ENCODE measurements at places on chromosomes 11 and 22.

- DNase-seq = no peak
Measured at GRCh38 chr11:109606256-109606655, 184.3 kb downstream of the C11orf87 start.

- no peak for DNase-seq
Measured at GRCh38 chr11:18956630-18957029, 17.4 kb upstream of the MRGPRX1 start.

GRCh38 chr11:2474059-2474901 is 29.5 kb downstream of the KCNQ1 start:
- DNase-seq = no peak

GRCh38 chr11:1780700-1781592 is 17.2 kb upstream of the CTSD start:
- DNase-seq = no peak

GRCh38 chr11:27124514-27125264 is 84.1 kb downstream of the BBOX1 start:
- peak; percentile 56 for DNase-seq

DNA sequence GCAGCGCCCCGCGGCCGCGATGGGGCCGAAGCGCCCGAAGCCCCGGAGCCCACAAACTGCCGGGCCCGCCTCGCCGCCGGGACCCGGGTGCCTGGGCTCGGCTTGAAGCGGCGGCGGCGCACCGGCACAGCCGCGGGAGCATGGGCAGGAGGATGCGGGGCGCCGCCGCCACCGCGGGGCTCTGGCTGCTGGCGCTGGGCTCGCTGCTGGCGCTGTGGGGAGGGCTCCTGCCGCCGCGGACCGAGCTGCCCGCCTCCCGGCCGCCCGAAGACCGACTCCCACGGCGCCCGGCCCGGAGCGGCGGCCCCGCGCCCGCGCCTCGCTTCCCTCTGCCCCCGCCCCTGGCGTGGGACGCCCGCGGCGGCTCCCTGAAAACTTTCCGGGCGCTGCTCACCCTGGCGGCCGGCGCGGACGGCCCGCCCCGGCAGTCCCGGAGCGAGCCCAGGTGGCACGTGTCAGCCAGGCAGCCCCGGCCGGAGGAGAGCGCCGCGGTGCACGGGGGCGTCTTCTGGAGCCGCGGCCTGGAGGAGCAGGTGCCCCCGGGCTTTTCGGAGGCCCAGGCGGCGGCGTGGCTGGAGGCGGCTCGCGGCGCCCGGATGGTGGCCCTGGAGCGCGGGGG is 346 bp downstream of the FJX1 start:
- DNase-seq = peak; percentile 41

GRCh38 chr22:50548921-50549790 is 3.5 kb downstream of the KLHDC7B start:
- DNase-seq = no peak

DNA sequence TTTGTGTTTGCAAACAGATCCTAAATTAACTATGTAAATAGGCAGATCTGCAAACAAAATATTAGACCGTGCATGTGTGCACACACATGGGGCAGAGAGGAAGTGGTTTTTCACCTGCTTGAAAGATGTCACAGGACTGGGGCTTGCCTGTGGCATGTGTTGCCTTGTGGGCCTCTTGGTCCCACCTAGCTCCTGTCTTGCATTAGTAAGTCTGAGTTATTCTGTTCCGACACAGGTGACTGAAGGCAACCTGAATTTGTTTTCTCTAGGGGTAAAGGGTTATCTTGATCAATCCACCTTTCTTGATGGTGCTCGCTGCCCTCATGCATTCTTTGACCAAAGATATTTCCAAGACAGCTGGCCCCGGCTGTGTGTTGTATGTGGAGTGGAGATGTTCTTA is 667.5 kb downstream of the NTM start:
- DNase-seq = no peak

DNA sequence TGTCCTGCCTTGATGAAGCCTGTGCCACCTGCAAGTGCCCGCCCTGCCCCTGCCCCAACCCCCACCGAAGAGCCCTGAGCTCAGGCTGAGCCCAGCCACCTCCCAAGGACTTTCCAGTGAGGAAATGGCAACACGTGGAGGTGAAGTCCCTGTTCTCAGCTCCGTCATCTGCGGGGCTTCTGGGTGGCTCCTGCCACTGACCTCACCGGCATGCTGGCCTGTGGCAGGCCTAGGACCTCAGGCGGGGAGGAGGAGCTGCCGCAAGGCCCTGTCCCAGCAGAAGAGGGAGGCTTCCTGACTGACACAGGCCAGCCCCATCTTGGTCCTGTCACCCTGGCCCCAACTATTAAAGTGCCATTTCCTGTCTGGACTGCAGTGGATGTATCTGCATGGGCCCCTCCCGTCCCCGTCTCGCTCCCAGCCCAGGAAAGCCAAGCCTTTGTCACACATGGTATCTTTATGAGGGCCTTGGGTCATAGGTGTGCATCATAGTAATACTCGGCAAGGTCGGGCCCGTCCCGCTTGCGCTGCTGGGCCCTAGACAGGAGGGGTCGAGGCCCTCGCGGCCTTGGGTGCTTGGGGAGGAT is 882 bp downstream of the FREY1 start:
- DNase-seq = no peak

- no peak for DNase-seq
Measured at GRCh38 chr11:22903782-22904181, 43.5 kb upstream of the CCDC179 start.

DNA sequence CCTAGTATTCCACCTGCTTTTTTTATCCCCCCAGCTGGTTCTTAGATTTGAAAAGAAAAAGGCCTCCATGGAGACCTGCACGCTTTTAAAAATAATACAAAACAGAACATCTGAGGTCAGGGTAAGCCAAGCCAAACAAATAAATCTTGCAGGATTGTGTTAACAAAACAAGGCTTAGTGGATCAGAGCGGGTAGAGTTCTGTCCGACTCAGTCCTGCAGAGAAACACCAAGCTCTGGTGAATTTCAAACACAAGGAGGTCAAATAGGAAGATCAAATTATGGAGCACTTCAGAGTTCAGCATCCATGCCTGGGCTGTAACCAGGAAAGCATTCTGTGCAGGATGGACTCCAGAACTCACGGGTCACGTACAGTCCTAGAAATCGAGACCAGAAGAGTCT is 86.9 kb downstream of the SYN3 start:
- no peak for DNase-seq

- peak; percentile 36 for DNase-seq
Measured at GRCh38 chr11:48210052-48210451, 6.6 kb upstream of the OR4B1 start.

GRCh38 chr11:94638301-94638901 is 71.2 kb downstream of the PIWIL4 start:
- DNase-seq = peak; percentile 6

- DNase-seq = peak; percentile 46
Measured at GRCh38 chr22:28230671-28231070, 311.6 kb upstream of the PITPNB start.

DNA sequence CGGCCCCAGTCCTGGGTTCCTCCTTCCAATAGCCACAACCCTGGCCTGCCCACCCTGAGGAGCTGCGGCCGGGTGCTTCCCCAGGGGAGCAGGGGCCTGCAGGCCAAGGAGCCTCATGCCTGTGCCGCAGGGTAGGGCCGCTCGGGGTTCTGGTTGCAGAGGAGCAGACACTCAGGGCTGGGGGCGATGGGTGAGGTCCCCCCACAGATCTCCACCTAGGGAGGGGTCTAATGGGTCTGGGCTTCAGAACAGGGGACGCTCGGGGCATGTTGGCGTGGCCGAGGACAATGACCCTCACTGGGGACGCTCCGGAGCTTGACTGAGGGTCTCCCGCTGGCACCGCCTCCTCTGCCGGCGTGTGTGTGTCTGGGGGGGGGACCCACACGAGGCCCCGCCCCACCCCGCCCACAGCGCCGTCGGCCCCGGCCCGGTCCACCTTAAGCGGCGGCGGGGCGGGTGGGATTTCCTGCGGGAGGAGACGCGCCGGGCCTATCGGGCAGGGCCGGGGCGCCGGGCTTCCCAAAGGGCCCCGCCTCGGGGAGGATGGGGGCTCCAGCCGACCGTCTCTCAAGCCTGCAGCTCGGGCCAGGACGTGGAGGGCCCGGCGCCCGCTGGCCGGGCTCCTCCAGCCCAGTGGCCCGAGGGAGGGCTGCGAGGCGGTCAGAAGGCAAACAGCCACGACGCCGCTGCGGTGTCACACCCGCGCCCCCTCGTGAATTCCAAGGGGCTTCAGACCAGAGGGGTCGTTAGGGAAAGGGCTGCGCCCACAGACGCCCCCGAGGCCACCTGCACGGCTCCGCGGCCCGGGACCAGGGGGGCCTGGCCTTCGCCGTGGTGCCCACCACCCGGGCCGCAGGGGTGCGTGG is 640 bp upstream of the ZDHHC8 start:
- peak; percentile 87 for DNase-seq

GRCh38 chr11:96026310-96026709 is 102.4 kb upstream of the MTMR2 start:
- no peak for DNase-seq

DNA sequence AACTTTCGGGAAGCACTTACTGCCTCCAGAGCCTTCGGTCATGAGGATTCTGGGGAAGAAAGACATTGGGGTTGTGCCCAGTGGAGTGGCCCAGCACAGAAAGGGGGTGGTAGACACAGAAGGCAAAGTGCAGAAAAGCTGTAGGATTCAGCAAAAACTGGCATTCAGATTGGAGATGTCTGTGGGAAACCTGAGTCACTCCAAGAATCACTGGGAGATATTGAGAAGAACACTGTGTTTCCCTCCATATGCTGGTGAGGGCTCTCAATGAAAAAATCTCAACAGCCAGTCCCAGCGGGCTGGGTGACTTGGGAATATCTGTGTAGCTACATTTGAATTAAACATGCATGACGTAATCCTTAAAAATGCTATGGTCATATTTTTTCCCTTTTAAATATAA is 61.2 kb upstream of the RCN1 start:
- DNase-seq = peak; percentile 36

- DNase-seq = peak; percentile 24
Measured at GRCh38 chr11:124405581-124405980, 6.8 kb upstream of the OR8B3 start.

- DNase-seq = no peak
Measured at GRCh38 chr11:107851704-107852310, 6.8 kb downstream of the SLC35F2 start.

DNA sequence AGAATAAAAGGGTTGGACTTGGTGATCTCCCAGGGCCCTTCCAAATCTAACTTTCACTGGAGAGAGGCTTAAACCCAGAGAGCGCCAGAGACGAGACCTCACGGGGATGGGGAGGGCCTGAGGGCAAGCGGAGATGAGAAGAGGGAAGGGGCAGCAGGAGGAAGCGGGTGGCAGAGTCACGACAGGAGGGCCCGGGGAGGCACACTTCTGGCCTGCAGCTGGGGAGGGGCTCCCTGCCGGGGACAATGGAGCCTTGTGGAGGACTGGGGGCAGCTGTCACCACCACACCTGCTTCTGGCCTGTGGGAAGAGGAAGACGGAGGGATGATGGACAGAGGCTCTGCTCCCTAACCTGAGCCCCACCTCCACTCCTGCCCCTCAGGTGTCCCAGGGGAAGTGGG is 40.2 kb downstream of the PDE2A start:
- DNase-seq = no peak

DNA sequence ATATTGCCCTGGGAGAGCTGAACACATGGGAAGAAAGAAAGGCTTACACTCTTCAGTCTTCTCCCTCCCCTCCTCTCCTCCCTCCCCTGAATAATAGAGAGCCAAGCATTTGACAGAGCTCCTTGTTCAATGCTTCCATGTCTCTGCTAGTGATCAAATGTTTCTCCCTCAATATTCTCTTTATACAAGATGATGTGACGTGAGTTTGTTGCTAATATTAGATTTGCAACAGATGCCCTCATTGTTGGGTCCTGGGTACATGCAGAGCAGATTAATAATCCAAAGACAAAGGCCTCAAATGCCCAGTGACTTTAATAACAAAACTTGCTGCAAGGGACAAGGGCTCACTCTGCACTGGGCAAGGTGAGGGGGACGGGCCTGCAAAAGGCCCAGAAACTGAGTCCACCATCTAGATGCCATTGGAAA is 7.1 kb upstream of the ENDOD1 start:
- DNase-seq = no peak

DNA sequence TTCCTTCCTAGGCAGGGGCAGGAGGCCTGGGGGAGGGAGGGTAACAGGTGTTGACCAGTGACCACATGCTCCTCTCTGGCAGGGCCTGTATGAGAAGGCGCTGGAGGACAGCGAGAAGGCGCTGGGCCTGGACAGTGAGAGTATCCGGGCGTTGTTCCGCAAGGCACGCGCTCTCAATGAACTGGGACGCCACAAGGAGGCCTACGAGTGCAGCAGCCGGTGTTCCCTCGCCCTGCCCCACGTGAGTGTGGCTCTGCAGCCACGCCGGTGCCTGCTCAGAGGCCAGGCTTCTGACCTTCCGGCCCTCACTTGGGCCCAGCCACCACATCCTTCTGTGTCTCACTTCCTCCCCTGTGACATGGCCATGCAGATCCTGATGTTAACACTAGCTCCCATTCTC is 25.8 kb downstream of the ZC3H7B start:
- DNase-seq = no peak

- DNase-seq = peak; percentile 88
Measured at GRCh38 chr11:67351275-67352005, 1.9 kb downstream of the POLD4 start.

DNA sequence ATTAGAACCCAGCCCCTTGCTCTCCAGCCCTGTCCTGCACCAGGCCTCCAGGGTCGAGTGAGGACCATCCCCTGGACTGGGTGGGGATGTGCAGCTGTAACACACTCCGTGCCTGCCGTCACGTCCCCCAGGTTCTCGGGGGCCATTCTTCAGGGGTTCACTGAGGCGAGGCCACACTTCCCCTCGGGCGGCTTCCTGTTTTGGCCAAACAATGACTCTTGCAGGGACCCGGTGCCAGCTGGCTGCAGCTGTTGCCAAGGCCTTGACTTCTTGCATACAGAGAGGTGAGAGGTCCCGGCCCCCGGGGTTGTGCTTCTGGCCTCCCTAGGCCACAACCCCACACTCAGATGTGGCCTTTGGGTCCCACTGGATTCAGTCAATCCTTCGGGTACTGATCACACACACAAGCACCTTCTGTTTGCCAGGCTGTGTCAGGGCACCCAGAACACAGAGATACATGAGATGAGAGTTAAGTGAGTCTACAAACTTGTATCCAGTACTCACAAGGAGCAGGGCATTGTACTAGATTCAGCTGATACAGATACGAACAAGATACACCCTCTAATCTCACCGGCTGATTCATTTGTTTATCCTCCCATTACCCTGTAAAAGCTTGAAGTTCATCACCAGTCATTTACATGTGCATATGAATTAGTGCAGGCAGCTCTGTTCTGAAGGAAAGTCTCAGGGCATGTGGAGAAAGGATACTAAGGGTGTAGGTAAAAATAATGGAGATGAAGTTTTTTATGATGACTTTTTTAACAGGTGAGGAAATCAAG is 32.9 kb downstream of the LRRC32 start:
- no peak for DNase-seq

GRCh38 chr22:18905540-18906409 is at the start of gene DGCR6:
Gene DGCR6 (plus strand): TSS chr22:18906320. CDS start chr22:18906375, 55 bp downstream.
- DNase-seq = no peak

DNA sequence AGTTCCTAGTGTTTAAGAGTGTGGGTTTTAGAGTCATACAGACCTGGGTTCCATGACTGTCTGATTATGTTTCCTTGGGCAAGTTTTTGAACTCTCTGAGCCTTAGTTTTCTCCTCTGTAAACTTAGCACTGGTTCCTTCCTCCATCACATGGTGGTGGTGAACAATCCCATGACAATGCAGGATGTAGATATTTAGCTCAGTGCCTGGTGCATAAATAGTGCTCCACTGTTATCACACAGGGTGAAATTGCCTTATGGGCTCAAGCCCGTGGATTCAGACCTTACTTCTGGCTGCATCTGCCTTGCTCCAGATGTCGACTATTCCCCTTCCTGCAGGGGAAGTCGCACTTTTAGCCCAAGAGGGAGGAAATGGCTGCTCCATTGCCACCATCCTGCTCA is 62.7 kb downstream of the LDLRAD3 start:
- DNase-seq = no peak
